ENCODE measurements at places on chromosomes 2 and 18.

DNA sequence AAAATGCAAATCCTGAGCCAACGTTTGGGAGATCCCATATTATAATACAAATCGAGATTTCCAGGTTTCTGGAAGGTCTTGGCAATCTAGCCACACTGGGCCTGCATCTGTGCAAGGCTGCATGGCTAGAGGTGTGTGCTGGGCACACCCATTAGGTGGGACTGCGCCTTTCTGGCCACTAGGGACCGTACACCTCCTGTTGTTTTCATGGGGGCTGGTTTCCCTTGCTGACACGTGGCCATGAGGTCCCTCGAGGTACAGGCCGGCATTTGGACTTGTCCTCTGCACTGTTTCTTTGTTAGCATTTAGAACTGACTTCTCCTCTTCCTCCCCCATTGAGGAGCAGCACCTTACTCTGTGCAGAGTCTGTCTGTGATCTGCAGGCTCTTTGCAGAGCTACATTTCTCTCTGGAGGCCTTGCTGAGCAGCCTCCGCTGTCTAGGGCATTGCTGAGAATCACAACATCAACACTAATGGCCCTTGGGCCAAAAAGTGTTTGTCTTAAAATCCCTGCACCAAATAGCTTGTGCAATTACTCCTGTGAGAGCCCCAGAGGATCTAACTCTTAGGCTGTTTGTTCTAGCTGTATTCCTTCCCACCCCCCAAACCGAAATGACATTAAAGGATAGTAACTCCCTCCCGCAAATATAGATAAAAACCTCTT lies 131.2 kb downstream of the NEDD4L start:
- no peak for DNase-seq

- DNase-seq, result no peak
Measured at GRCh38 chr2:238870261-238870660, 22.4 kb downstream of the TWIST2 start.

- DNase-seq, result no peak
Measured at GRCh38 chr18:70229639-70230038, 24.2 kb upstream of the RTTN start.

- DNase-seq, result no peak
Measured at GRCh38 chr2:112821142-112821541, 15.4 kb downstream of the IL1B start.

DNA sequence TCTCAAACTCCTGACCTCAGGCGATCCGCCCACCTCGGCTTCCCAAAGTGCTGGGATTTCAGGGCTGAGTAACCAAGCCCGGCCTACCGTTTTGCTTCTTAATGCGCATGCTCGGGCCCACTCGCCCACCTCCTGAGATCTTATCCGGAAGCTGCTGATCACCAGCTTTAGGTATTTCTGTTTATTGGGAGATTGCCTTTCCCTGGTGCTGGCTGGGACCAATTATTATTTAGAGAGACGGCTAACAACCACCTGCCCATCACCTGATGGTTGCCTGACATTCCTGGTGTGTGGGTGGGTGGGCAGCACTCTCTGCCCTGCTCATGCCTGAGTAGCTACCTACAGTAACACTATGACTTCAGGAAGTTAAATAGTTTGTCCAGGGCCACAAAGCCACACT lies 56.3 kb upstream of the ZNF532 start:
- DNase-seq, result no peak

GRCh38 chr18:21141668-21142422 lies 30.2 kb upstream of the ROCK1 start:
- DNase-seq, result no peak

DNA sequence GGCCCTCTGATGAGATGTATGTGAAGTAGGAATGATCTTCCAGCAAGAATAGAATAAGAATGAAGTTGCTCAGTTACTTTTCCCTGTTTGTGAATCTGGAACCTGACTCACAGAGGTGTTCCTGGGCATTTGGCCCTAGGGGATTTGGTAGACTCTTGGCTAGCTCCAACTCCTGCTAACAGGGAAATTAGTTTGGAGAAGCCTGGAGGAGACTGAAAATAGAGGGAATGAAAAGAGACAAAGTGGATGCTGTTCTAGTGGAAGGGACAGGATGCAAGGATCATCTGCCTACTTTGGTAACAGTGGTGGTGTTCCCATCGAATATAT lies 19.6 kb downstream of the TMEM17 start:
- DNase-seq, result no peak

DNA sequence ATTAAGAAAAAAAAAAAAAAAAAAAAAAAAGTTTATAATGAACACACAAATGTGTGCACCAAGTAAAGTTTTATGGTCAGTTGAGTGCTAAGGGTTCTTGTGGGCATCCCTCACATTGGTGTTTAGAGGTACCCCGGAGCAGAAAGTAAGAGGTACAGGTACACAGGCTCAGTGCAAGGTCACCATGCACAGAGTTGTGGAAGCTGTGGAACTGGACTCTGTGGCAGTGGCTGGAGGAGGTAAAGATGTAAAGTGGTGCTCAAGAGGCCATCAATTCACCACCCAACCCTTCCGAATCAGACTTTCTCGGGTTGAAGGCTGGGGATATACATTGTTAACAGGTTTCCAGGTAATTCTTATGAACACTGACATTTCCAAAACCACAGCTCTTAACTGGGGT lies 299.1 kb upstream of the STON1 start:
- no peak for DNase-seq

Measured in activated T-helper 1 cell treated with anti-CD3 and anti-CD28 coated beads, Interleukin-2, amount 50 U/mL, for 16 hours (primary cell).